NB4 (cell line): ENCODE measurements at places on chromosomes 1 and 21.

- DNase-seq: no peak
These were observed 113.4 kb downstream of the MATN1 start for GRCh38 chr1:30609999-30610345.

DNA sequence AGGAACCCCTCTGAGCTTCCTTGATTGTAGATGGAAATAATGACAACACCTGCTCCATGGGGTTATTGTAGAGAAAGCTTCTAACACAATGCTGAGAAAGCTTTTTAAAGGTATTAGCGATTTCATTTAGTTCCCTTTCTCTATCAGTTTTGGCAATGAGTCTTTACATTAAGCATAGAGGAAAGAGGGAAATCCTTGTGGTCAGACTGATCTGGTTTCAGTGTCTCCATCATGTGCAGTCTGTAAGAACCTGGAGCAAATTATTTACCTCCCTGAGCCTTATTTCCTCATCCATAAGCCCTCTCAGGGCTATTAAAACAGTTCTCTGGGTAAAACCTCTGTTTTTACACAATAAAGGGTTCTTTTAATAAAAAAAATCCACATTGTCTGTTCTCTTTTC is 87.5 kb downstream of the FGGY start:
- peak; percentile 11 for DNase-seq

- DNase-seq: peak; percentile 15
These were observed 32.7 kb downstream of the XCL1 start for GRCh38 chr1:168608796-168609715.

- DNase-seq: peak; percentile 43
These were observed 1.8 kb downstream of the MFN2 start for GRCh38 chr1:11982010-11982392.

DNA sequence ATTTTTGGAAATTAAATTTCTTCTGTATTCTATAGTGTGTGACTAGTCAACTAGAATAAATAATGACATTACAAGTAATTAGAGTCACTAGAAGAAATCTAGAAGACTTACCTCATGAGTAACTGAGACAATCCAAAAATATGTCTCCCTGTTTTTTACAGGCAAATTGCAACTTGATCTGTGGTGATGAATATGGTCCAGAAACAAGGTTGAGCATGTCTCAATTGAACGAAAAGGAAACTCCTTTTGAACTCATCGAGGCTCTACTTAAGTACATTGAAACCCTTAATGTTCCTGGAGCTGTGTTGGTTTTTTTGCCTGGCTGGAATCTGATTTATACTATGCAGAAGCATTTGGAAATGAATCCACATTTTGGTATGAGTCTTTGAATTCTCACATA is 36.7 kb downstream of the DHX9 start:
- DNase-seq: no peak

DNA sequence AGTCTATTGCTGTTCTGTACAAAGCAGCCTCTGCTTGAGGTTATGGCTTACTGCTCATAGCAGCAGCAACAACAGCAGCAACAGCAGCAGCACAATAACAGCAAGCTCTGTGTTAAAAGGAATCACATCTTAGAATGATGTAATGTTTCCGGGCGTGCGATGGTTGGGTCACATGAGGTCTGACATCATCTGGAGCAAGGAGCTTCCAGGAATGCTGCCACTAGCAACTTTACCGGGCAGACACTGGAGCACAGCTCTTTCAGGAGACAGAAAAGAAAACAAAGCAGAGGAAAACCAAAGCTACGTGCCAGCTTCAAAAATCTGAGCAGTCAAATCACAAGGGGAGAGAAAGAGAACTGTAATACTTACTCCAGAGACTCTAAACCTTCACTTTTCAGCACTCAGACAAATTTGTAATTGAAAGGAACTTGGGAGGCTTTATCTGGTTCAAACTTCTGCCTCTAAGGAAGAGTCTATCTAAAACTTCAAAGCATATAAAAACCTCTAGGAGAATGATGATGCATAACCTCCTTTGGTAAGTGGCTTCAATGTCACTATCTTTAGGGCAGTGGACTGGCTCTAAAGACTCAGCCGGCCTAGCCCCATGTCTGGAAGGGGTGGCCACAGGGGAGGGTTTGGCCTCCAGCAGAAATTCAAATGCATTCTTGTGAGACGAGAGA is 28.3 kb upstream of the RAB3GAP2 start:
- no peak for DNase-seq

GRCh38 chr1:203026031-203026665 is at the start of gene PPFIA4:
Gene PPFIA4 (plus strand): TSS chr1:203026491. CDS start chr1:203039009, 12,518 bp downstream.
- DNase-seq: peak; percentile 75

- DNase-seq: no peak
These were observed 437.6 kb downstream of the PTPRU start for GRCh38 chr1:29673669-29674626.

DNA sequence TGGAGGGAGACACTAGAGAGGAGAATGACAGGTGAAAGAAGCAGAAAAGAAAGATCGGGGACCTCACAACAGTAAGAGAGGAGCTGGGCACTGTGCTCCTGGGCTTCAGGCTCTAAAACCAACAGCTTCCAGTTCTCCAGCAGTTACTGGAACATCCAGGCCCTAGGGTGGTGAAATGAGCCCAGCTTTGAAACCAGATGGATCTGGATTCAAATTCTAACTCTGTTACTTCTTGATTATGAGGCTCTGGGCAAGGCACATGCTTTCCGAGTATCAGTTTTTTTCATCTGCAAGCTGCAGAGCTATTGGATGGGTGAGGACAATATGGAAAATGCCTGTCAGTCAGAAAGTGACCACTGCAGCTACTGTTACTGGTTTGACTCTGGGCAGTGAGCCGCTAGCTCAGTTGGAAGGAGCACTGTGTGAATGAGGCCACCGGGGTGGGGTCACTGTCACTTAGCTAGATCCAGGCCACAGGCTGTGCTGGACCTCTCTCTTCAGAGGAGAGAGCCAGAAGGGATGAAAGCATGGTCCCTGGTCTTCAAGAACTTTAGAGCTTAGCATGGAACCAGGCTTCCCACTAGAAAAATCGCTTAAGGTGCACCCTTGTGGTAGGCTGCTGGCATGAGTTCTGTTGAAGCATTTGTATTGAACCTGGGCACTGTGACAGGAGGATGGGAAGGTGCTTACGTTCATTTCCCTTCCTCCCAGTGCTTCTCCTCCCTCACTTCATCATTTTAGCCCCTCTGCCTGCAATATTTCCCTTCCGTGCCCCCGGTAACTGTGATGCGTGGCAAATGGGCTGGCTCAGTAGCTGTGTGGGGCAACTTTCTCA is 12.2 kb downstream of the PLEKHO1 start:
- DNase-seq: peak; percentile 53
